ENCODE measurements at places on chromosomes 13 and 19. TPM values are rescaled to one million over a fixed set of nuclear protein-coding genes. Genes with fewer than 3 reads are reported as not detected.

The NLRP5 gene
- total RNA-seq = not detected

The CEACAM5 gene
- not detected for total RNA-seq

The TRIM13 gene
- 23.0 TPM for total RNA-seq

The TMEM150B gene
- not detected for total RNA-seq

The CCDC8 gene
- 32.1 TPM for total RNA-seq

The BRME1 gene
- 0.49 TPM for total RNA-seq

The RASAL3 gene
- total RNA-seq = 0.16 TPM

The CYP4F11 gene
- not detected for total RNA-seq

The SHISA7 gene
- total RNA-seq = not detected

The CD177 gene
- total RNA-seq = not detected

The MBD3L2 gene
- total RNA-seq = not detected

The EXOSC5 gene
- 17.7 TPM for total RNA-seq

The OCEL1 gene
- total RNA-seq = 6.2 TPM

The GPR12 gene
- total RNA-seq = not detected

The FSD1 gene
- total RNA-seq = 3.1 TPM

The ANO8 gene
- 2.5 TPM for total RNA-seq

The FLT3 gene
- total RNA-seq = not detected

The FBXO27 gene
- 0.18 TPM for total RNA-seq

The SIGLEC11 gene
- total RNA-seq = not detected

The ZNF491 gene
- total RNA-seq = 1.1 TPM

The ZNF586 gene
- 11.4 TPM for total RNA-seq

The ZNF440 gene
- 7.3 TPM for total RNA-seq

The HRC gene
- total RNA-seq = 0.32 TPM

The FAM187B gene
- total RNA-seq = not detected

The B3GNT8 gene
- total RNA-seq = 1.8 TPM

Data from cardiac atrium fibroblast (primary cell).